ENCODE measurements at places on chromosomes 11 and 22. TPM values are rescaled to one million over a fixed set of nuclear protein-coding genes. Genes with fewer than 3 reads are reported as not detected.

DNA sequence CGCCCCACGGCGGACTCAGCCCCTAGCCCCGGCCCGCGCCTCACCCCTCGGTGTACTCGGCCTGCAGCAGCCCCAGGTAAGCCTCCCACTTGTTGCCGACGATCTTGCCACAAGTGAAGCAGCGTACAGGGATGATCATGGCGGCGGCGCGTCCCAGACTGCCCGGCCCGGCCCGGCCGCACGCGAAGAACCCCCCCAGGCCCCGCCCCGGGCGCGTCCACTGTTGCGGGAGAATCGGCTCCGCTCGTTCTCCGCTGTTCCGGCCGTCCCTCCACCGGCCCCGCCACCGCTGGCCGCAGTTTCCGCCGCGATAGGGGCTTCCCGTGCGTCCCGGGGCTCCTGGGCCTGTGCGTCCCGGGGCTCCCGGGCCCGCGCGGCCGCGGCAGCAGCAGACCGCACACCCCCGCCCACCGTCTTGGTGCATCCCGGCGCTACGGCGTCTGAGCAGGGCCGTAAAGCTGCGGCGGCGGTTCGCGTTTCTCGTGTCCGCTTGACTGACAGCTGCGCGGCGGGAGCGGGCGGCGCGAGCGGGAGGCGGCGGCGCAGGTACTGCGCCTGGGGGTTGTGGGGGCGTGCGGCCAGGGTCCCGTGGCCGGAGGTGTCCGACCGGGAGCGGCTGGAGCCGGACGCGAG, at the start of the genes POLR2L and TSPAN4:
Gene POLR2L, minus strand, starts transcription at position 160 of the 633 bp plus-strand sequence. Its CDS starts 21 bp downstream, at position 139.
Gene TSPAN4, plus strand, starts transcription at position 483 of the 633 bp plus-strand sequence. CDS start 7,453 bp downstream, outside the sequence.
- peaks cover 46% of the 10 kb centered on the region for H3K4me1 ChIP-seq
- H3K27ac ChIP-seq = peak within 1 kb of the TSS; percentile 87
- H3K4me3 ChIP-seq = peak within 1 kb of the TSS; percentile 100
- H3K27me3 ChIP-seq = no peaks in the 10 kb centered on the region
- peaks cover 38% of the 10 kb centered on the region for H3K36me3 ChIP-seq

GRCh38 chr22:24155627-24156140, 25.6 kb upstream of the SUSD2 start:
- no peaks in the 10 kb centered on the region for H3K36me3 ChIP-seq
- H3K4me1 ChIP-seq = peaks cover 6% of the 10 kb centered on the region
- DNase-seq = peak; percentile 51
- H3K4me3 ChIP-seq = peak overlapping the region; percentile 71
- no peaks in the 10 kb centered on the region for H3K27me3 ChIP-seq

RELT gene
- 34.0 TPM for total RNA-seq

PGA5 gene
- total RNA-seq = not detected

GRCh38 chr11:118699506-118700220, 20.2 kb upstream of the TREH start:
- no peaks in the 10 kb centered on the region for H3K36me3 ChIP-seq
- no peak overlapping the region for H3K4me3 ChIP-seq
- no peak for DNase-seq
- H3K4me1 ChIP-seq = no peaks in the 10 kb centered on the region

CNTF gene
- 1.6 TPM for total RNA-seq

DNA sequence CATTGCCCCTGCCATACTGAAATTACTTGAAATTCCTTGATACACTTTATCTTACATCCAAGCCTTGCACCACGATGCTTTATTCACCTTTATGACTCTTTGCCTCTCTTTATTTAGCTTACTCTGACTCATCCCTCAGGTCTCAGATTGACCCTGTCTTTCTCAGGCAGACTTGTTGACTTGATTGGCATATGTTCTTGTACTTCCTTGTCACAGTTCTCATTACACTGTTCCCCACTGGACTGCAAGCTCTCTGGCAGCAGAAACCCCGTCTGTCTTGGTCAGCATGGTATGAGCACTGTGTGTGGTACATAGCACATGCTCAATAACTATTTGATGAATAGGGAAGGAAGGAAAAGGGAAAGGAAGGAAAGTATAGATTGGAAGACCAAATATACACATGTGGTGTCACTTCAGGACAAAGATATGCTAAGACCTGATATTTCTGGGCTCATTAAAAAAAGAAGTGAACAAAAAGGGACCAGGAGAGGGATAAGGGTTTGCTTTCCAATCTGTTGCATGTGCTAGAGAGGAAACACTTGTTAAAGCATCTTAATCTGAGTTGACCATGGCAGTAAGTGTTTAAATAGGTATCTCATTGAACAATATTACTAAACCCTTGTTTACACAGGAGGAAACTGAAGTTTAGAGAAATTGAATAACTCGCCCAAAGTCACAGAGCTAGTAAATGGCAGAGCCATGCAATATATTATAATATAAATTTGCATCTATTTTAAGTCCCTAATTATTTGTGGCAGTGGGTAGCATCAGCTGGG, 7.2 kb downstream of the LYVE1 start:
- H3K36me3 ChIP-seq = no peaks in the 10 kb centered on the region
- peaks cover 28% of the 10 kb centered on the region for H3K4me1 ChIP-seq
- peak; percentile 79 for DNase-seq
- H3K27ac ChIP-seq = peak overlapping the region; percentile 71

Data from PC-3 (cell line).